Stimulated activated CD4-positive, alpha-beta T cell treated with anti-CD3 and anti-CD28 coated beads, Interleukin-1b, Interleukin-23, amount 100 ng/mL, for 48 hours (primary cell): ENCODE measurements at places on chromosomes 3 and 15.
A peak's percentile ranks its signal among the peaks of the same experiment; 100 is the strongest.

- no peak for DNase-seq
Observed at GRCh38 chr3:10777627-10778026, 38.4 kb upstream of the SLC6A11 start.

DNA sequence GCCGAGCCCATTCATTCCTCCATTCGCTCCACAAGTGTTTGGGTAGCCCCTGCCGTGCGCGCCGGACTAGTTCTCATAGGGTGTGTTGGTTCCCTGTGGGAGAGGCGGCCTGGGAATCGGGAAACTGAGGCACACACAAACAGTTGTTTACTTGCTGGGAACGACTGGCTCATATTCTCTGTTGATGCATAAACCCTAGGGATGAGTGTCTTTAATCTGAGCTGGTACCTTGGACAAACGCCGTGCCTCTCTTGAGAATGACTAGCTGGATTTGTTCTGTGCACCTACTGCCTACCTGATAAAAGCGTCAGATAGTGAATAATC, 737 bp downstream of the DNAJA4 start:
- no peak for DNase-seq

DNA sequence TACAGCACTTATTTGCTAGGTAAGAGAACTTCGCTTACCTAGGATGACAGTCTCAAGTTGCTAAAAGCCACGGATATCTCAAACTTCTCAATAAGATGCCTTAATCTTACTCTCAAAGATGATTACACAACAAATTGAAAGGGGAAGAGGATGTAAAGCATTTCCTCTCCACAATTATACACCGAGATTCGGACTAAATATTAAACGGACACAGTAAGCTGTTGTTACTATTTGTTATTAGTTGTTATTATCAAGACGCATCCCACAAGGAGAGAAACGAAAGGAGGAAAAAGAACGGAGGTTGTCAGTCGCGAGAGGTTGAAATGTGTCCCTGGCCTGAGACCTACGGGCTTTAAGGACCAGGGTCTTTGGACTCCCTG, 660 bp downstream of the ZNF106 start:
- DNase-seq: no peak

- no peak for DNase-seq
Observed at GRCh38 chr3:120177151-120177550, 82.9 kb upstream of the GSK3B start.

DNA sequence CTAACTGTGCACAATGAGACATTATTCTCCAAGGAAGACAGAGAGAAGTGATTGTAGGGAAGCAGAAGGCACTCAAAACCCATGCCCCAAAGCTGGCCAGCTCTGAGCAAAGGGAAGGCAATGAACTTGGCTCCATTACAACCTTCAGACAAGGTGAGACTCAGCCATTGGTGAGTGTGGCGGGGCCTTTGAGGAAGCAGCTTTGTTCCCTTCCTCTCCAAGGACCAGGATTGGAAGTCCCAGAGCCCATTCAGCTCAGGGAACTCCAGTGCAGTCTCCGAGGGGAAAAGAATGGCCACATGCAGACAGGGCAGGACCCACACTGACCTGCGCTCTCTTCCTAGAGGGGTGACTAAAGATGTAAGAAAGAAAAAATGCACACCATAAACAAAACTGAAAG, 23.1 kb downstream of the HEG1 start:
- DNase-seq: no peak

- DNase-seq: no peak
Observed at GRCh38 chr3:150710097-150710496, 6.4 kb upstream of the ERICH6 start.

GRCh38 chr3:8482263-8482662, 19.4 kb upstream of the LMCD1 start:
- no peak for DNase-seq

DNA sequence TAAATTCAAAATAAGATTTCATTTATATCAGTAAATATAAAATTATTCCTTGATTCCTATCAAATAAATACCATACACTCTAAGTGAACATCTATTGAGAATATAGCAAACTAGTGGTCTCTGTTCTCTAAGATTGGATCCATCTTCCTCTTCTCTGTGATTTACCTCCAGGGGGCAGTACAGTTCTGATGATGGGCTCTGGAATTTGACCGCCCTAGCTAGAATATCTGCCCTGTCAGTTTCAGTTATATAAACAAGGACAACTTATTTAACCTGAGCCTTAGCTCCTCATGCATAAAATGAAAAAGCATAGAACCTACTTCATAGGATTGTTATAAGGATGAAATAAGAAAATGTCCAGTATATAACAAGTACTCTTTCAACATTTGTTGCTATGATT, 171.1 kb upstream of the CCDC54 start:
- DNase-seq: no peak

GRCh38 chr3:172189213-172189612, 149.8 kb downstream of the FNDC3B start:
- DNase-seq: no peak

DNA sequence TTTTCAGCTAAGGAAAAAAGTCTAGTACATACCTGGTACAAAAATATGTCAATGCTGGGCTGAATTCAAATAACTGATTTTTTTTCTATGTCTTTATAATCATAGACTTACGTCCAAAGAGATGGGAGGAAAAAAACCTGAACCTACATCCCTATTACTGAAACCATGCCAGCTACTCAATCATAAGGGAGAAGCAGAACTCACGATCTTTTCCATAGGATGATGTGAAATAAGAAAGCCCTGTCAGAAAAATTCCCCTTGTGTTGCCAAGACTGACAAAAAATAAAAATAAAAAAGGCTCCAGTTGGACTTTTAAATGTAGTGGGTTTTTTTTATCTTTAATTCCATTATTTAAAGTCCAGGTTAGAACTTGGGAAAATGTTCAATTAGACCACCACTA, 3.3 kb downstream of the MSL2 start:
- no peak for DNase-seq

DNA sequence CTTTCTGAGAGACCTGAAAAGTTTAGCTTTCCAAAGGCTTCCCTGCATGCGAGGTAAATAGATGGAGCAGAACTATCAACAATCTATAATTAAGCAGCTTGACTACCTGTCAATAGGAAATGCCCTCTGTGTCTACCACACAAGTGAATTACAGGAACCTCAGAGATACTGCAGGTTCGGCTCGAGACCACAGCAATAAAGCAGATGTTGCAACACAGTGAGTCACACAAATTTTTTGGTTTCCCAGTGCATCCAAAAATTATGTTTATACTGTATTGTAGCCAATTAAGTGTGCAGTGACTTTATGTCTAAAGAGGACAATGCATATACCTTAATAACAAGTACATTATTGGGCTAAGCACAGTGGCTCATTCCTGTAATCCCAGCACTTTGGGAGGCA, 252.0 kb downstream of the UBE2E2 start:
- no peak for DNase-seq

- no peak for DNase-seq
Observed at GRCh38 chr15:59306520-59307164, 66.0 kb downstream of the MYO1E start.

DNA sequence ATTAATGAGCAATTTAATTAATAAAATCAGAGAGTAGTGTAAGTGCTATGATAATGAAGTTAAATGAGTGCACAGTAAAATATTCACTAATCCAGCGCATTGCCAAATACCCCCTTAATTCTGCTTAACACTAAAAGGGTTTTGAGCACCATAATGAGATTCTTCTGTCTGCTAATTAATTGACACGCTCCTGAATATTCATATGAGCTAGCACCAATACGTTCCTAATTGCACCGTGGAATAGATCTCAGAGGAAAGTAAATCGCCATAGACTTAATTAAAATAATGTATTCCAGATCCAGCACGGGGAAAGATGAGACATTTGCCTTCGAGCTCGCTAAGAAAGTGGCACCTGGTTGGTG, 9.6 kb upstream of the FOXB1 start:
- no peak for DNase-seq

GRCh38 chr15:43826029-43826507, 734 bp upstream of the WDR76 start:
- DNase-seq: no peak

- no peak for DNase-seq
Observed at GRCh38 chr15:89490081-89490813, 6.1 kb downstream of the RHCG start.

DNA sequence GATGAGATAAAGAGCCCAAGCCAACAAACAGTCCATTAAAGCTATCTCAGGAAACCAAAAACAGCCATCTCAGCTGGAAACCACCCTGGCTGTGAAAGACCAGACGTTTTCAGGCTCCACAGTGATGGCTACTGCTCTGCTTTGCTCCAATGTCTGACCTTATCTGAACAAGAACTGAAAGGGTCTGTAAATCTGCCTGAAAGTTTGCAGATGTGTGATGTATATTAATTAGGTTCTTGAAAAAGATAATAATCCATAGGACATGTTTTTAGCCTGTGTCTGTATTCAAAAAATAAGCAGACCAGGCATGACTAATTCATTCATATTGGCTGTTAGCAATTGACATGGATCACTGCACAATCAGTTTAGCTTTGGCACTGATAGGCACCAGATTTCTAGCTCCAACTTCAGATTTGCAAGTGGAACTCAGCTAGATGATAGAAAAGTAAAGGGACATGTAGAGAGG, 611.4 kb upstream of the NAALADL2 start:
- DNase-seq: no peak

GRCh38 chr3:181713676-181714612, 2.2 kb downstream of the SOX2 start:
- DNase-seq: no peak

- no peak for DNase-seq
Observed at GRCh38 chr15:47405365-47406162, 311.7 kb upstream of the SEMA6D start.

DNA sequence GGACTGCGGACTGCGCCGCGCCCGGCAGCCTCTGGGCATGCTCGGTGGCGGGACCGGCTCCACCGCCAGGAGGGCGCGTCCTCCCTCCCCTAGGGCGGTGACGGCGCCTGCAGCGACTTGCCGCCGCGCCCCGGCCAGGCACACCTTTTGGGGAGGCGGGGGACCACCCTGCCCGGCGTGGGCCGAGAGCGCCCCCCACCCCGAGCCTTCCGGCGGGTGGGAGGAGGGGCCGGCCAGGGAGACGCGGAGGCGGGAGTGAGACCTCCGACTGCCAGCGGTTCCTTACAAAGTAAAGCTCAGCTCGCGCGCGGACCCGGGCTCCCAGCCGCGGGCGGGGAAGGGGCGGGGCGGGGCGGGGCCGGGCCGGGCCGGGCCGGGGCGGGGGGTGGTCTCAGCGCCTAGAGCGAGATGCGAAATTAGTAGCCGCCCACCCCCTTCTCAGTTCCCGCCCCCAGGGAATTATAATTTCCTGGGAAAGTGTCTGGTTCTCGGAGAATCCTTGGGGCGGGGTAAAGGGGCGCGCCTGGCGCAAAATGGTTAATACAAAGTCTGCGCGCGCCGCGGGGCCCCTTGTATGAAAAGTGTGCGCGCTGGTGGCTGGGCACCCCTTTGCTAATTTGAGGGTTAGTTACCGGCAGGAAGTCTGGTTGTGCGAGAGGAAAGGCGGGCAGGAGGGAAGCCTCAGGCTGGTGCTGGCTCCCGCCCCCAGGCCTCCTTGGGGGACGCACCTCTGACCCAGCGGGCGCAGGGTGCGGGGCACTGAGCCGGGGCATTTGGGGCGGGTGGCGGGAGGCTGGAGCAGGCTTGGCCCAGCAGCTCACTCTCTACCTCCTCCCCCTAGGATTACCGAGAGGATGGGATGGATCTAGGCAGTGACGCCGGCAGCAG, 224.8 kb upstream of the IL12A start:
- DNase-seq: peak; percentile 28
